ENCODE measurements at places on chromosomes 1 and 21.

DNA sequence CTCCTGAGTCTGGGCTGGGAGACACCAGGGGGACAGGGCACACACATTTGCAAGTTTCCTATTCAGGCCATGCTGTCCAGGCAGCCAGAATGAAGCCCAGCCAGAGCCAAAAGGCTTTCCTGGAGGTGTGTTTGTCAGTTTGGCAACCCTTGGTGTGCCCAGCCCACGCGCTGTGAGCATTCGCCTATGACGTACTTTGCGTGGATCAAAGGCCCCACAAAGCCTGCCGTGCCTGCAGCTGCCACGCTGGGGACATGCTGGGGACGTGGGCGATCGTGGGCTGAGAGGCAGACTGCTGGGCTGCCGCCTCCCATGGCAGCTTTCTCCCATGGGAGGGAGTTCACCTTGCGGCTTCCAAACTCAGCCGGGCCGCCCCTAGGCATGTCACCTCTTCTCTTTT is 57.5 kb downstream of the CD247 start:
- no peak for DNase-seq

GRCh38 chr1:167565922-167566321 is 12.4 kb upstream of the CREG1 start:
- DNase-seq, result no peak

DNA sequence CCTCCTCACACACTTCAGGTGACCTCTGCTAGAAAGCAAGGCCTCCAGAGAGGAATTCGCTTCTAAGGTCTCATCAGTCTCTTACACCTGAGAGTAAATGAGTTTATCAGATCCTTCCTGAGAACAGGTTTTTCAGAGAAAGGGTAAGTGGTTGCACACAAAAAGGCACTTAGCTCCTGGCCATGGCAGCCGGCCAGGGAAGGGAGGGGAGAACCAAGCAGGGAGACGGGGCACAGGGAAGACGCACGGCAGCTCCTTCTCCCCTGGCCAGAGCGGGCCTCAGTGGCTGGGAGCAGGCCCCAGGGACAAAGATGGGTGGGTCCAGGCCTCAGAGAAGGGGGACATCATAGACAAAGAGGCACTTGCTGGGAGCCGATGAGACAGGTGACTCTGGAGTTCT is 3.6 kb upstream of the TNNT2 start:
- no peak for DNase-seq

DNA sequence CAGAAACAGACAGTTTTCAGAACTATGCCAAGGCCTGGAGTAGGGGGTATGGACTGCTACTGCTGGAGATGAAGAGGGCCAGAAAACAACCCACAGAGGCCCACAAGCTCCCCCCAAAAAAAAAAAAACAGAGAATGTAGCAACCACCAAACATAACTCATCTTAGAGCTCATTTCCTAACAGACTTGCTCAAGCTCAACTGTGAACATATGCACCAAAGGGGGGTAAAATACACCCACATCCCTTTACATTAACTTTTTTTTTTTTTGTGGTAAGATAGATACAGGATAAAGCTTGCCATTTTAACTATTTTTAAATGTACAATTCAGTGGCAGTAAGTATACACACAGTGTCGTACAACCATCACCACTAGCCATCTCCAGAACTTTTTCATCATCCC is 36.0 kb downstream of the SEC16B start:
- DNase-seq, result no peak
